Stimulated activated CD4-positive, alpha-beta T cell treated with anti-CD3 and anti-CD28 coated beads, Interleukin-1b, Interleukin-23, amount 100 ng/mL, for 24 hours (primary cell): ENCODE measurements at places on chromosomes 1 and 21.
A peak's percentile ranks its signal among the peaks of the same experiment; 100 is the strongest.

- no peak for DNase-seq
These were observed 29.6 kb upstream of the CADM3 start for GRCh38 chr1:159141584-159142390.

GRCh38 chr1:155864393-155864792 lies 5.0 kb downstream of the SYT11 start:
- no peak for DNase-seq

- DNase-seq = no peak
These were observed 29.9 kb downstream of the FAF1 start for GRCh38 chr1:50930193-50930592.

GRCh38 chr1:41648230-41648629 lies 163.7 kb upstream of the EDN2 start:
- DNase-seq = no peak

- DNase-seq = no peak
These were observed 98.7 kb upstream of the VAV3 start for GRCh38 chr1:108063703-108064102.

DNA sequence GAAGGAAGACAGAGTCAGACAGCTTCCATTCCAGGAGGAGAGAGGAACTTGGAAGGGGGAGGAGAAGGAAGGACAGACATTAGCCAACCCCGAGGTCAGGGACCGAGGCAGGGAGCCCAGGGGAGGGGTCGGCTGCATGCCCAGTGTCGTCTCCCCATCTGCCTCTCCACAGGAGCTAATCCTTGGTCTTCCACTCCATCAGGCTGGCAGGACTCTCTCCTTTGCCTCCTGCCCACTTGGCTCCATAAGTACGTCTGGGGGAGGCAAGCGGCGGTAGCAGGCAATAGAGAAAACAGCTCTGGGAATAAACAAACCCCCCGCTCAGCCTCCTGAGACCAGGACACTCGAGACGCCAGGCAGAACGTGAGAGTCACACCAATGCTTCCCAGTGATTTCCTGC lies 71.3 kb downstream of the GRIK3 start:
- DNase-seq = no peak

DNA sequence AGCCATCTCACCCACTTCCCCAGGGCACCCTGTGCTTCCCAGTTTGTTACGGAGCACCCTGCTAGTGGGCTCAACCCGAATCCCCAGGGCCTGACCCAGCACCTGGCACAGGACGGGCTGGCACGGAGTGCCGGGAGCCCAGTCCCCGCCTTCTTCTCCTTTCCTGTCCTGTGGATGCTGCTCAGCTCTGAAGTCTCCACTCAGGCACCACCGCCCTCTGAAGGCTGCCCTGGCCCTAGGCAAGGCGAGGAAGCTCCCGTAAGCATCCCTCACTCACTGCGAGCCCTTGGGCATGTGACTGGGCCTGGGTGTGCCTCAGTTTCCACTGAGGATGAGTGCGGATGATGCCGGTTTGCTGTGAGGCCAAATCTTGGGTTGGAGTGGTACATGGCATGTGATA lies 21.8 kb downstream of the SLC1A7 start:
- no peak for DNase-seq

- no peak for DNase-seq
These were observed 10.6 kb upstream of the LINGO4 start for GRCh38 chr1:151815716-151816327.

DNA sequence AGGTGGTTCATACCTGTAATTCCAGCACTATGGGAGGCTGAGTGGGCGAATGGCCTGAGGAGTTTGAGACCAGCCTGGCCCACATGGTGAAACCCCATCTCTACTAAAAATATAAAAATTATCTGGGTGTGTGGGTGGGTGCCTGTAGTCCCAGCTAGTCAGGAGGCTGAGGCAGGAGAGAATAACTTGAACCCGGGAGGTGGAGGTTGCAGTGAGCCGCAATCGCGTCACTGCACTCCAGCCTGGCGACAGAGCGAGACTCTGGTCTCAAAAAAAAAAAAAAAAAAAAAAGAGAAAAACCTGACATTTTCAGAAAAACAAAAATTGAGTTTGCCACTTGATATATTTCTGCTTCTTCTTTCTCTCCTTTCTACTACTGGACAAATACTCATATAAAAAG lies 24.3 kb downstream of the CA6 start:
- DNase-seq = no peak

GRCh38 chr1:180130651-180131050 lies 24.0 kb upstream of the QSOX1 start:
- DNase-seq = no peak

DNA sequence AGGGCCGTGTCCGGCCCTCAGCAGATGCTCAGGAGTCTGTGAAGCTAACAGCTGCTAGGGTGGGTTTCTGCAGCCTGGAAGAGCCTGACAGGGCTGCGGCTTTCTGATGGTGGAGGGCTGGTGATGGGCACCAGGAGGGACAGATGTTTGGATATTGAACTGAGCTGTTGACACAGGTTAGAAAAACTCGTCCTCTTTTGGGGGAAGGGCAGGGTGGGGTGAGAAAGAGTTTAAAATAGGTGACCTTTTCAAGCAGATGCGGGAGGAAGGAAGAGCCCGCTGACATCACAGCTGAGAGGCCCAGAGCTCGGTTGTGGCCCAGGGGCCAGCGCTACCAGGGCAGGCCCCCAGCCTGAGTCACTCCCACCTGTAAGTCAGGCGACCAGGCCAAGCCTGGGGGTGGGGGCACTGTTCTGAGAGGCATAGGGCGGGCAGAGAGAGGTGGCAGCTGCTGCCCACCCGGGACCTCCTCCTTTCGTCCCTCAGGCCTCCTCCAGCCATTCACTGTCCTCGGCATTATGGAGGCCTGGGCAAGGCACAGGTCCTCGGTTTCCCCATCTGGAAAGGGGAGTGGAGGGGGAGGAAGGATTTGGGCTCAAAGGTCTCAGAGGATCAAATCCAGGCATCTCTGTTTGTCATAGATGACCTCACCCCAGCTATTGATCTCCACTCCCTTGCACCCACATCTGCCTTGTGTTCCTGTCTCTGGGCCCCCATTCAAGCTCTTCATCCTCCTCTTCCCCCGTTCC lies 32.3 kb upstream of the ID3 start:
- peak; percentile 36 for DNase-seq

DNA sequence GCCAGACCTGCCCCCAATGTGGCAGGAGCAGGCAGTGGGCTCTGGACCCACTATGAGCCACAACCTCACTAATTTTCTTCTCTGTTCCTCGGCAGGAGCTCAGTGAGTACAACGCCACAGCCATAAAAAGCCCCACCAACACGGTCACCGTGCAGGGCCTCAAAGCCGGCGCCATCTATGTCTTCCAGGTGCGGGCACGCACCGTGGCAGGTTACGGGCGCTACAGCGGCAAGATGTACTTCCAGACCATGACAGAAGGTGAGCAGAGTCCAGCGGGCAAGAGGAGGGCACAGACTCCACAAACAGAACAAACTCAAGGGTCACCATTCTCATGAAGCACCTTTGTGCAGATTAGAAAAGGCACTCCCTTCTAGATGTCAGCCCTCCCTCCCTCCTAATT lies 79.9 kb downstream of the LACTBL1 start:
- no peak for DNase-seq

DNA sequence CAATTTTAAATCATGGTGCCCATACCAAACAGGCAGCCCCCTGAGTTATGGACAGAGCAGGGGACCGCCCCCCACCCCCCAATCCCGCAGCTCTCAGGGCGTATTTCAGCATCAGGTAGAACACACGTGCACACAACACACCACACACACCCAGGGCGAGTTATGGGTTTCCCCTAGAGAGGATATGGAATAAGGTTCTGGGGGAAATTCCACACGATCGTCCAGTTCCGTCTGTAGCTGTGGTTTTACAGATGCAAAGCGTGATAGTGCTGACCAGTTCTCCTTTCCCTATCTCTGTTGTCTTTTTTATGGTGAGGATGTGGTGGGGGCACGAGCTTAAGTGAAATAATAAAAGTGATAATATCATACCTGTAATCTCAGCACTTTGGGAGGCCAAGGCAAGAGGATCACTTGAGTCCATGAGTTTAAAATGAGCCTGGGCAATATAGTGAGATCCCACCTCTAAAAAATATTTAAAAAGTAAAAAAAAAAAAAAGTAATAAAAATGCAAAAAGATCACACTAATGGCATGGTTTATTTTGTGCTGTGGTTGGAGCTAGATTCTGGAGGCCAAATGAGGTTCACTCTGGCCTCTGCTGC lies 25.1 kb downstream of the C2CD2 start:
- DNase-seq = no peak

GRCh38 chr1:201530741-201531531 lies 8.0 kb upstream of the NAV1 start:
- no peak for DNase-seq

DNA sequence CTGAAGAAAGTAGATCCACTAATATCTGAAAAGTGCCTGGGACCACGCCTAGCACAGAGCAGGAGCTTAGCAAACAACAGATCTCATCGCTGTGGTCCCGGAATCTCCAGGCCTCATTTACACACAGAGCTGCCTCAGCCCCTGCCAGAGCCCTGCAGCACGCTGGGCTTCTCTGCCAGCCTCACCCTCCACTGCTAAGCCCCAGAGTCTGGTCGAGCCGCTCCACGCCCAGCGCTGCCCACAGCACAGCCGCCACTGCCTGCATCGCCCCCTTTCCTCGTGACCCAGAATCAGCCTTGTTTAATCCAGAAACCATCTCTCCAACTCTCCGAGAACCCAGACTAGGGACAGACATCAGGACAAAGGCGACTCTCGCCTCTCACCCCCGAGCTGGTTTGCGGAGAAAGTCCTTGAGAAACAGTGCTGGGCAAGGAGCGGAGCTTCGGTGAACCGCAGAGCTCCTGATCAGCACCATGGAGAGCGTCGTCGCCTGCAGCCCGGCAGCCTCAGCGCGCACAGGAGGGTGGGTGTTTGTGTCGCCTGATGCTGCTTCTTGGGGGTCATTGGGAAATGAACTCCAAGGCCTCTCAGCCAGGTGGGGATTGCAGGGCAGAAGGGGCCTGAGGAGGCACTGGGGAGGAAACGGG lies 145.1 kb downstream of the NPHP4 start:
- no peak for DNase-seq

DNA sequence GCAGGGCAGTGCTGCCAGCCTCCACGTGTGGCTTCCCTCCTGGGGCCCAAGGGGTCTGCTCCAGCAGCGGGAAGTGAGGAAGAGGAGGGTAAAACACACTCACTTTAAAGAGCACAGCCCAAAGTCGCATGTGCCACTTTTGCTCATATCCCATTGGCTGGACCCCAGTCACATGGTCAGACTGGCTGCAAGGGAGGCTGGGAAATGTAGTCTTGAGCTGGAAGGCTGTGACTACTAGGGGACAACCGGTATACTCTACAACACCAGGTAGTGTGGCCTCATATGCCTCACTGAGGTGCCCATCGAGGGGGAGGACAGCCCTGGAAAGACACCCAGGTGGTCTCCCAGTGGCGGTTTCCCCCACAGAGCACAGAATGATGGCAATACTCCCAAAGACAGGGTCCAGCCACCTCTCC lies 45.2 kb downstream of the CAMK2N1 start:
- DNase-seq = no peak

- no peak for DNase-seq
These were observed 38.0 kb downstream of the ZBTB8OS start for GRCh38 chr1:32612189-32612881.

DNA sequence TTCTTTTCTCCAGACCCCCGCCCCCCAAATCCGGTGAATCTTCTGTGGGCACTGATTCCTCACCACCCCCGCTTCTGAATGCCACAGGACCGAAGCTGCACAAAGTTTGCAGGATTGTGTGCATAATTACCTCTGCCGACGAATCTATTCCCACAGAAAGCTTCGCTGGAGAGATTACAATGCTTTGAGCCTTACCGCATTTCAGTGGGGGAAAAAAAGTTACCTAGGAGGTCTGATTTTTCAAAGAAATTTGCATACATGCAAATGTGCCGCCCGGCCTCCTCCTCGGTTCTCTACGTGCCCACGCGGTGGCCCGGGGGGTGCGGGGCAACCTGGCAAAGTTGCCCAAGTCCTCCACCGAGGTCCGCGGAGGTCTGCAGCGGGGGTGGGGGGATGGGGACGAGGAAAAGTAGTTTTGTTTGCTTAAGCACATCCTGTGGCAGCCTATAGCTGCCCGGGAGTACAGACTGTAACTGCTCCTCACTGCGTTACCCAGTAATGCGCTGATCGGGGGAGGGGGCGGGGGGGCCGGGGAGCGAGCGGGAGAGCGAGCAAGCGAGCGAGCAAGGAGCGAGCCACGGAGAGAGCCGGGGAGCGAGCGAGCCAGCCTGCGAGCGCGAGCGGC lies 563 bp upstream of the NFIA start:
- peak; percentile 39 for DNase-seq

DNA sequence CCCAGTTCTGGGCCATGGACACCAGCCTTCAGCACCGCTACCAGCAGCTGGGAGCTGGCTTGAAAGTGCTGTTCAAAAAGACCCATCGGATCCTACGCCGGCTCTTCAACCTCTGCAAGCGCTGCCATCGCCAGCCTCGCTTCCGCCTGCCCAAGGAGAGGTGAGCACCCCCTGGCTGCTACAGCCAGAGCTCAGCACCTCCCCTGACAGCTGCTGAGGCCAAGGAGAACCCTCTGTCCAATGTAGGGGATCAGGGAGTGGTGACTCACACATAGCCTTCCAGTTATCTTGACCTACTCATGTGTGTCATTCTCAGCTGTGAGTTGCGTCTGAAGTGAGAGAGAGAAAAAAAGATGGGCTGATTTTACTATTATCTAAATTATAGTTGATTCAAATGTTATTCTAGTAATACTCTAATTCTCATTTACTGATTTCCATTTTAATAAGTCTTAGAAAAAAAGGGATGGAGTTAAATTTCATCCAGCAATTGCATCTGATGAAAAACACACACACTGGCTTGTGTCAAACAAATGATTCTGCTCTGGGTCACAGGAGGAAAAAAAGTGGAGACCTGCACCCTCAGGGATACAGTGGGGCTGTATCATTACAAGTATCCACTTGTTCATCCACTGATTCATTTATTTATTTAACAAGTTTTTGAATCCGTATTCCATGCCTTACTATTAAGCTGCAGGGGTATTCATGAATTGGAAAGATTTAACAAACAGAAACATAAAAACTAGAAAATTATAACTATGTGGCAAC lies 108.0 kb downstream of the BRINP2 start:
- no peak for DNase-seq

GRCh38 chr1:154777154-154777553 lies 92.9 kb downstream of the KCNN3 start:
- no peak for DNase-seq

DNA sequence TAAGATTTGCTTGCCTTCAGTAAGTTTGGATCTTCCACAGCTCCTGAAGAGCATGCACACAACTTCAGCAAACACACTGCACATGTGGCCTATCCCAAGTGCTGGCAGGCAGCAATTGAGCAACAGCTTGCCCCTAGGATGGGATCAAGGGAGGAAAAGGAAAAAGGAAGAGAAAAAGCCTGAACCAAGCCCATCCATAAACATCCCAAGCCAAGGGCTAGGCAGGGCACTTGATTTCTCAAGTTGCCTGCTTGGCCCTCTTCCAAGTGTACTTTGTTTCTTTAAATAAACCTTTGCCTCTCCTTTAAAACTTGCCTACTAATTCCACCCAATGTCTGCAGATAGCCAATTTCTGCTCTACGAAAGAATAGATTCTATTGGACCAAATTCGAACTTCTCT lies 49.0 kb upstream of the OLFM3 start:
- no peak for DNase-seq

DNA sequence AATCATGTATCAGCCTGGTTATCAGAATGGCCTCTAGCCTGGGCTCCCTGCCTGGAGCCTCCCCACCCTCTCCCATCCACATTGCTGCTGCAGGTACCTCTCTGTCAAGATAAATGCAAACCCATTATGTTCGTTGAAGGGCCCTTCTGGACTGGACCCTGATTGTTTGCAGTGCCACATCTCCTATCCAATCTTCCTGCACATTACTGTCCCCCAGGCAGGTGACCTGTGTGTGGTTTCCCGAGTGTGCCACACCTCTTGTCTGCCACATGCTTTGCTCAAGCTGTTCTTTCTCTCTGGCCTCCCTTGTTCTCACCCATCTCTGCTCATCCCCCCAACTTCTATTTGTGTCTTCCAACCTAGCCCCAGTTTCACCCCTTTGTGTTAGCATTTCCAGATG lies 32.4 kb downstream of the IER5 start:
- no peak for DNase-seq
